ENCODE measurements at places on chromosomes 4 and X.

GRCh38 chrX:150848914-150849365 lies 49.5 kb downstream of the CD99L2 start:
- no peak for DNase-seq

GRCh38 chrX:27884654-27885053 lies 76.9 kb downstream of the MAGEB10 start:
- no peak for DNase-seq

- no peak for DNase-seq
These were observed 146.2 kb upstream of the HHIP start for GRCh38 chr4:144499777-144500176.

DNA sequence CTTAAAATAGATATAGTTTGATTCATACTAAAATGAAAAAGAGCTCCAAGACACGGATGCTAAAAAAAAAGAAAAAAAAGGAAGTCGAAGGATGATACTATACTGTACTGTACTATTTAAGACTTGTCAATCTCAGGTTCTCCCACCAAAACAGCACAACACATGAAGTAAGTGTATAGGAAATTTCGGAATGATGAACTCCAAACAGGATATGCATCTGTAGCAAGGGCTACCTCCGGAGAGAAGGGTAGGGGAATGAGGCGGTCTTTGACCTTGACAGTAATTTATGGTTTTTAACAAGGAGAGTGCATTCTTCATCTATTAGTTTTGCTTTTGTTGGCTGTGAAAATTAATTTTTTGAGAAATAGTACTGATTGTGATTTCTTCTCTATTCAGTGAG lies 541 bp upstream of the FIP1L1 start:
- no peak for DNase-seq

GRCh38 chr4:73434311-73434710 lies 1.7 kb upstream of the AFP start:
- DNase-seq: no peak

DNA sequence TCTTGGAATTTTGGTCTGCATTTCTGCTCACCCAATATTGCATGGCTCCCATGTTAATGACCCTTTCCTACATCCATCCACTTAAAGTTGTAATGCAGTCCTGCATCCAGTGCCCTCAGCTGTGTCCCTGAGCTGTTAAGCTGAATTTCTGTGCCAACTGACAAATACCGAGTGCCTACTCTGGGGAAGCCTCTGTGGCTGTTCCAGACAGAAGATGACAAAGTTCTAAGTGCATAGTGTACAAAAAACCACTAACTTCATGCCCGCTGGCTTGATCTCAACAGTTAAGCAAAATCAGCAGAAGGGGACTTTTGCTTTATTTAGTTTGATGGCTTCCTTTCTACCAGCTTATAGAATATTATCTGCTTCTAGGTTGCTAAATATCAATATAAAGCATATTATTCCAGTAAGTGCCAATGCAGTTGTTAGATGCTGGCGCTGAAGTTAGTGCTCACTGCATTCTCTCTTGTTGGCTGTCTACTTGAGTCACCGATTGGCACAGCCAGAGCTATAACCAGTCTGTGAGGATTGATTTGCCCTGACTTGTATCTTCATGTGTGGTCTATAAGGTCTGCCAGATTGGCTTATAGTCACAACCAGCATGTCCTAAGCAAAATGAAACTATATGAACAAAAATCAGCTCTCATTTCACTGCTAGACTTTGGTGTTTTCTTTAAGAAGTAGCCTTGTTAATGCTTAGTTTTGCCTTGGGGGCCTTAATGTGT lies 98.9 kb downstream of the KLHL8 start:
- DNase-seq: no peak

DNA sequence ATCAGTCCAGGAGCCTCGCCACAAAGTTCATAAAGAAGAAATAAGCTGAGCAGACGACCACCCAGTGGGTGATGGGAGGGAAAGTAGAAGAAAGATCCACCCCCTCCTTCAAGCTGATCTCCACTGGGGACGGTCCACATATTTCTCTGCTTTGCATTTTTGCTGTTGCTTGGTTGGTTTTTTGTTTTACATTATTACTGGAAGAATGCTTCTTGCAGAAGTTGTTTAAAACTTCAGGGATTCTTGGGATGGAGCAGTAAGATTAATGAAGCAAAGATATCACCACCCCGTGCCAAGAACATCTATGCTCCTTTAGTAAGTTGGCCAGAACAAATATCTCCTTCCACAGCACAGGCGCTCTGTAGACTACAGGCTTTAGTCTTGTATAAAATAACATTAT lies 30.1 kb downstream of the LGI2 start:
- DNase-seq: no peak

All from stimulated activated CD4-positive, alpha-beta T cell treated with anti-CD3 and anti-CD28 coated beads, TNF-alpha, amount 100 ng/mL, for 48 hours (primary cell).